Activated CD4-positive, alpha-beta T cell treated with anti-CD3 and anti-CD28 coated beads for 36 hours (primary cell): ENCODE measurements at places on chromosomes 13 and 19.

- H3K36me3 ChIP-seq: peaks cover 50% of the 10 kb centered on the region
- no peak overlapping the region for H3K27ac ChIP-seq
- H3K27me3 ChIP-seq: no peaks in the 10 kb centered on the region
- no peak overlapping the region for H3K4me3 ChIP-seq
These were observed 4.8 kb upstream of the DAPK3 start for GRCh38 chr19:3975637-3976087.

DNA sequence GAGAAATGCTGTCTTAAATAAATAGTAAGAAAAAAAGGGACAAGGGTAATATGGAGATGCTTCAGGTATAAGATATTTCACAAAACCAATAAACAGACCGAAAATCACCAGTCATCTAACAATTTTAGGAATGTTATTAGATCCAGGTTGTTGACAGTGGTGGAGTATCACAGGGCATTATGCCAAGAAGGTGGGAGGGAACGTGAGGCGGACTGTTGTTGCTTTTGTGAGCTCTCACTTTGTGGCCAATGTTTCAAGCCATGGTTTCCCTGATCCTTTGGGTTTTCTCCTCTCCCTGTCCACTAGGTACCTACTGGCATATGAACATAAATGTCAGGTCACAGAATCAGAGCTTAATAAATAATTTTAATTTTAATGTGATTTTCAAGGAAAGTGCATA, 790.3 kb upstream of the SLITRK1 start:
- H3K4me3 ChIP-seq: no peak overlapping the region
- H3K27ac ChIP-seq: no peak overlapping the region
- H3K36me3 ChIP-seq: no peaks in the 10 kb centered on the region
- DNase-seq: no peak

- H3K27me3 ChIP-seq: no peaks in the 10 kb centered on the region
- H3K4me3 ChIP-seq: no peak overlapping the region
- peaks cover 36% of the 10 kb centered on the region for H3K36me3 ChIP-seq
- peaks cover 12% of the 10 kb centered on the region for H3K4me1 ChIP-seq
These were observed 32.8 kb upstream of the GPI start for GRCh38 chr19:34332027-34332760.

- H3K4me1 ChIP-seq: peaks cover 11% of the 10 kb centered on the region
- no peak for DNase-seq
- H3K4me3 ChIP-seq: no peak overlapping the region
- no peak overlapping the region for H3K27ac ChIP-seq
- H3K27me3 ChIP-seq: no peaks in the 10 kb centered on the region
These were observed 155.1 kb downstream of the GGACT start for GRCh38 chr13:100433475-100433874.

DNA sequence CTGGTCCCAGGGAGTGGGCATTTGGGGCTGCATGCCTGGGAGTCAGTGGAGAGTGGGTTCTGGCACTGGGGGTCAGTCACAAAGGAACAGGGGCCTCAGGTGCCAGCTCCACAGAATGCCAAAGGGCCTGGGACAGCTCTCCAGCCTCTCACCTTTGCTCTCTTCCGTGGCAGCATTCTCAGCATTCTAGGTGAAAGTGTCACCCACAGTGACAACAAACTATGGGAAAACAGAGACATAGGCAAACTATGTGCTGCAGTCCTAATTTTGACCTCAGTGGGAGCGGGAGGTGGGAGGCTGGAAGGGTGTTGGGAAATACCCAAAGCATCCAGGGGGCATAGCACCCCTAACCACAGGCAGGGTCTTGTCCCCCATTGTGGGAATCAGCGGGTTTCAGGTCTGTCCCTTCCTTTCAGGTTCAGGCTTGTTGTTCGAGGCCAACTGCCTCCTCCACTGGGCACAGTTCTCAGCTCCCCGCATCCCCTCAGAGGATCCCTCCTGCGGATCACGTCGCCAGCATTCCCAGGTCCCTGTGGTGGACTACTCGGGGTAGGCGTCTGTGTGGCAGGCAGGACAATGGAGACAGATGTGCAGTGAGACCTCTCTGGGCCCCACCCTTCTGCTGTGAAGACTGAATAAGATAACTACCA, 52.4 kb downstream of the TSHZ3 start:
- DNase-seq: no peak
- H3K27me3 ChIP-seq: no peaks in the 10 kb centered on the region
- H3K36me3 ChIP-seq: no peaks in the 10 kb centered on the region
- H3K4me1 ChIP-seq: no peaks in the 10 kb centered on the region
